Fibroblast of skin of right quadriceps (primary cell): ENCODE measurements at places on chromosomes 11 and 22.

DNA sequence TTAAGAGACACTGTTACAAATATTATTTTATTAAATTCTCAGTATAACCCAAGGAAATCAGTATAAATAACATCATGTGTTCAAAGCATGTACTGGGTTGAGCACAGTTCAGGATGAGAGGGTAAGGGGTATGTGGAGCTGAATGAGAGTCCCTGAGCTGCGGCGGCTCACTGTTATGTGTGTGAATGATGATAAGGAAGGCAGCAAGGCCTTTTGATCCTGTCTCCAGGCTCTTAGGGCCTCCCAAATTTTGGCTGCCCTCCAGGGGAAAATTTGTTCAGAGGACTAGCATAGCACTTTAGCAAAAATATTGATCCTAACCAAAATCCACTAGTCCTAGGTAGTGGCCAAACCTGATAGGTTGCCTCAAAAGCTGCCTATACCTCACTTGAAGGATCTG, 86.1 kb upstream of the SPON1 start:
- no peak for DNase-seq

DNA sequence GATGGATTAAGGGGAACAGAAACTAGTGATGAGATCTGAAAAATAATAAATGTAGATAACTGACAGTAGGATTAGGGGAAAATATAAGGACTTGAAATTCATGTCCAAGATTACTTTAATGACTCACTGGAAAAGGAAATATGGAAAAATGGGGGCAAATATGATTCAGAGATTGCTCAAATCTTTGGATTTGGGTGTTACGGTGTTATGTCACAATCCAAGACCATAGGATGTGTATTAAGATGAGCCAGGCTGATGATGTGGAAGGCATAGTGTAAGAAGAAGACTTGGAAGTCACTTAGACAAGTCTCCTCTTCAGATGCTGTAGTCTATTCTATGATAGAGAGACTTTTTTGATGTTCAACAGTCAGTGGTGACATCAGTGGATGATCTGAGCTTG, 323.7 kb downstream of the LUZP2 start:
- no peak for DNase-seq

GRCh38 chr11:56764976-56765375, 16.5 kb upstream of the OR9G4 start:
- no peak for DNase-seq

DNA sequence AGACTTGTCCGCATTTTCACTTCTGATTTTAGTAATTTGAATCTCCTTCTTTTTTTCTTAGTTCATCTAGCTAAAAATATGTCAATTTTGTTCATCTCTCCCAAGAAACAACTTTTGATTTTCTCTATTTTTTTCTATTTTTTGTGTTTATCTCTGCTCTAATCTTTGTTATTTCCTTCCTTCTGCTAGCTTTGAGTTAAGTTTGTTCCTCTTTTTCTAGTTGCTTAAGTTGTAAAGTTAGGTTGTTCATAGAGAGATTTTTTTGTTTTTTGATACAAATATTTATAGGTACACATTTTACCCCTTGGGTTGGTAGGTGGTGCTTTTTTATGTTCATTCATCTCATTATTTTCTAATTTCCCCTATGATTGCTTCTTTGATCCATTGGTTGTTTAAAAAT, 22.1 kb upstream of the XKR3 start:
- DNase-seq, result no peak

GRCh38 chr11:64232967-64233315, 1.4 kb upstream of the VEGFB start:
- DNase-seq, result no peak

DNA sequence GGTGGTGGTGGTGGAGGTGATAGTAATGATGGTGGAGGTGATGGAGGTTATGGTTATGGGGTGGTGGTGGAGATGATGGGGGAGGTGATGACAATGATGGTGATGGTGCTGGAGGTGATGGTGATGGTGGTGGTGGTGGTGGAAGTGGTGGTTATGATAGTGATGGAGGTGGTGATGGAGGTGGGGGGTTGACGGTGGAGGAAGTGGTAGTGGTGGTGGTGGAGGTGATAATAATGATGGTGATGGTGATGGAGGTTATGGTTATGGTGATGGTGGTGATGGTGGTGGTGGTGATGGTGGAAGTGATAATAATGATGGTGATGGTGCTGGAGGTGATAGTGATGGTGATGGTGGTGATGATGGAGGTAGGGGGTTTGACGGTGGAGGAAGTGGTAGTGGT, 16.9 kb upstream of the WNT7B start:
- DNase-seq, result no peak

DNA sequence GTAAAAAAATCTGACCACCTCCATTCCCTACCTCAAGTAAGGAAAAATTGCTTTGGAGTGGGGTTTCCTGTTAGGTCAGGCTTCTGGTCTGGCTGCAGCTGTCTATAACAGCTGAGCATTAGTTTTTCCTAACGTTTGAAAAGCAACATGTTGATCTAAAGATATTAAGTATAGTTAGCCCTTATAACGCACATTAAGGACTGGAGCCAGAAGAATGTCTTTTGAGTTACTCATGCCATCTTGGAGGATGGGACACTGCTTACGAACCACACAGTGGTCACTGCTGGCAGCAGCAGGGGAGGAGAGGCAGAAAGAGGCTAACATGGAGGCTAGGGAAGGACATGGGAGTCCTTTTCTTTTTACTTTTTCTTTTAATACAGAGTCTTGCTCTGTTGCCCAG, 44.1 kb upstream of the GDPD4 start:
- DNase-seq, result peak; percentile 70

GRCh38 chr22:45996241-45997076, 19.5 kb upstream of the WNT7B start:
- peak; percentile 41 for DNase-seq

GRCh38 chr11:93169950-93170561, 27.7 kb downstream of the SLC36A4 start:
- peak; percentile 5 for DNase-seq

DNA sequence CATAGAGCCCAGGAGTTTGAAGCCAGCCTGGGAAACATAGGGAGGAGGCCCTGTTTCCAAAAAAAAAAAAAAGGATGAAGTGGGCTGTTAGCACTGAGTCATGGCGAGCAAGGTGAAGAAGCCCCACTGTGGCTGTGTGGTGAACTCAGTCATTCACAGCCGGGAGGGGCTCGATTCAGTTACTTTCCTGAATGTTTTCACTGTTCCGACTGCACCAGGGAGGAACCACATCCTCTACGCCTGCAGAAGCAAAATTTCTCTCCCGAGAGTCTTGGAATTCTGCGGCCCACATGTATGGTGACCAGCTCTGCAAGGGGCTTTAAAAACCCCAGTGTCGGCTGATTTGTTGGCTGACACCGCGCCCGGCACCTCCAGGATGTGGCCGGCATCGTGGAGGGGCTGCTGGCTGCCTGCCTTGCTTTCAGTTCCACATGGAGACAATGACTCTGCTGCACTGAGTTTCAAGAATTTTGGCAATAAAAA, 27.8 kb upstream of the GRAMD4 start:
- DNase-seq, result peak; percentile 87

GRCh38 chr11:130892861-130893260, 23.4 kb downstream of the SNX19 start:
- DNase-seq, result no peak

DNA sequence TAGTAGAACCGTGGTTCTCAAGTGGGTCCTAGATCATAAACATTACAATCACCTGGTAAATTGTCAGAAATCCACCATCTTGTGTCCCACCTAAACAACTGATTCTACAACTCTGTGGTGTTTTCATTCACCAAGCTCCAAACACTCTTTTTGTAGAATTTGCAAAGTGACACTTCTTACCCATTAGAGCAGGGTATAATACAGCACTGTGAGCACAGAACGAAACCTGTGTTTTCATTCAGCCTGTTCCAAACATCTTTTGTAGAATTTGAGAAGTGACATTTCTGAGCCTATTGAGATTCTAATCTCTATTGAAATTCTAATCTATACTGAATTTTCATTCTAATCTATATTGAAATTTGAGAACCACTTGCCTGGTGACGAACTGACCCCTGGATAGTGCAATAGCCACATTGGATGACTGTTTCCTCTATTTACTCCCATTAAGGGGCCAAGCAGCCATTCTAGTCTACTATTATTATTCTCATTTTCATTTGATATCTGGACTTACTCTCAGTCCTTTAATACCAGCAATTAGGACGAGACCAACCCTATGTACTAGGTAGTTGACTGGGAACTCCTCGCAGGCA, 616.6 kb downstream of the LRRC4C start:
- no peak for DNase-seq

- DNase-seq, result no peak
These were observed 324.6 kb upstream of the MTNR1B start for GRCh38 chr11:92644595-92645445.

DNA sequence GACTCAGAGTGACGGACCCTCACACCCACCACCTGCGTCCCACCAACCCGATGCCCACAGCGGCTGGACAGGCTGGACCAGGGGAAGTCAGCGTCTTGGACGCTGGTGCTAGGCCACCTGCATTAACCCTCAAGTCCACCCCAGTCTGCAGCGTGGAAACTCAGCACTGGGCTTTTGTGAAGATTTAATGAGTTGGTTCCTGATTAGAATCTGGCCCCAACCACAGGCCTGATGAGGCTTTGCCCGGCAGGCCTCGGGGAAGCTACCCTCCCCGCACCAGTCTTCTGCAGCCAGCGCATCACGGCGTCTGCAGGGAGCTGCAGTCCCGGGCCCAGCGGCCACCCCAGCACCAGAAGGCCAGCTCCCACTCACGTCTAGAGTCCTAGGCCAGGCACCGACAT, 101.0 kb downstream of the BRD1 start:
- DNase-seq, result no peak

- no peak for DNase-seq
These were observed 640.2 kb downstream of the LRRC4C start for GRCh38 chr11:40819230-40819629.

DNA sequence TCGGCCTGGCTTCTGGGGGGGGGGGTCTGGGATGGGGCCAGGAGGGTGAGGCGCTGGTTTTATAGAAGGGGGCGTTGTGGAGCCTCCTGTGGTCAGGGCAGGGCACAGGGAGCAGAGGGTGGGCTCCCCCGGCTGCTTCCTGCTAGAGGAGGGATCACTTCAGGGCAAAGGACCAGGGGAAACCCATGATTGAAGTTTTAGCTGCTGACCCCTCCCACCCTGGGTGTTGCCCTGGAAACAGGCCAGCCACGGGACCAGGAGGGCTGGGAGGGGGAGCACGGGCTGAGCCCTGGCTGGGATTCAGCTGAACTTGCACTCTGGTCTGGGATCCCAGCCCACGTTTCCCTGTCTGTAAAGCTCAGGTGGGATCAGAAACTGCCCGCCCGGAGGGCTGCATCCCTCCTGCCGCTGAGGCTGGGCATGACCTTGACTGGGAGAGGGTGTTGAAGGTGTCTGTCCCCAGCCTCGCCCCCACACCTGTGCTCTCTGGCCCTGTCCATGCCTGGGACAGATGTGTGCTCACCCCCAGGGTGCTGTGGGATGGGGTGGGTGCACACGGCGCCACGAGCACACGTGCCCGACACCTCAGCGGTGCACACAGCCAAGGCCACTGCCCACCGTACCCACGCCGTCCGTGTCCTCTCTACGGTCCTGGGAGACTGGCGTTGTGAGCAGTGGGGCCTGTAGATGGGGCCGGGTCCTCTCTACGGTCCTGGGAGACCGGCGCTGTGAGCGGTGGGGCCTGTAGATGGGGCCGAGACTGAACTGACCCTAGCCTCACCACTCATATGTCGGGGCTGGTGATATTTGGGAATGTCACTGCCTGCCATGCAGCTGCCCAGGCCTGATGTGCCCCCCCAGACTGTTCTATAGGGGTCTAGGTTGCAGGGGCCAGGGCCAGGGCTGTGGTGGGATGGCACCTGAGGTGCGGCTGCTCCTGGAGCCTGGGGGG, 2.3 kb downstream of the TSPAN4 start:
- peak; percentile 87 for DNase-seq

GRCh38 chr11:9680028-9680427, 16.2 kb downstream of the SWAP70 start:
- DNase-seq, result no peak

DNA sequence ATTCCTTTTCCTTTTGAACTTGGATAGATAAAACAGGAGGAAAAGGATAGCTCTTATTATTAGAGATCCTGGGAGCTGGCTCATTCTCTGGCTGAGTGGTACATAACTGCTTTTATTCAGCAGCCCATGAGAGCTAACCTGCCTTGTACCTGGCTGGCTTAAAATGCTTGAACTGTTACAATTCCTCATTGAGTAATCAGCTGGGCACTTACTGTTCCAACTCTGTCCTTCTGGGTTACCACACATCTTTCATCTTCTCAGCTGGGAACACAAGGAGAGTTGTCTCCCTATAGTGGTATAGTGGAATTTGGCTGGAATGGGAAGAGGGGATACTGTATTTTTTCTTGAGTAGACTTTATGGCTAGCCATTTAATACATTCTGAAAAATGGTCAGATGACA, 39.8 kb upstream of the SPTBN2 start:
- no peak for DNase-seq

DNA sequence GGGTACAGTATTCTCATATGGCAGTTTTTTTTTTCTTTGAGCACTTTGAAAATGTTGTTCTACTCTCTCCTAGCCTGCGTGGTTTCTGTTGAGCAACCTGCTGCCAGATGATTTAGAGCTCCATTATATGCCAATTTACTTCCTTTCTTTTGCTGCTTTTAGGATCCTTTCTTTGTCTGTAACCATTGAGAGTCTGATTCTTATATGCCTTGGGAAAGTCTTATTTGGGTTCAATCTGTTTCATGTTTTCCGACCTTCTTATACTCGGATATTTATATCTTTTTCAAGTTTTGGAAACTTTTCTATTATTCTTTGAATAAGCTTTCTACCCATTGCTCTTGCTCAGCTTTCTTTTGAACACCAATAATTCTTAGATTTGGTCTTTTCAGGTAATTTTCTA, 138.1 kb upstream of the RAG2 start:
- no peak for DNase-seq

DNA sequence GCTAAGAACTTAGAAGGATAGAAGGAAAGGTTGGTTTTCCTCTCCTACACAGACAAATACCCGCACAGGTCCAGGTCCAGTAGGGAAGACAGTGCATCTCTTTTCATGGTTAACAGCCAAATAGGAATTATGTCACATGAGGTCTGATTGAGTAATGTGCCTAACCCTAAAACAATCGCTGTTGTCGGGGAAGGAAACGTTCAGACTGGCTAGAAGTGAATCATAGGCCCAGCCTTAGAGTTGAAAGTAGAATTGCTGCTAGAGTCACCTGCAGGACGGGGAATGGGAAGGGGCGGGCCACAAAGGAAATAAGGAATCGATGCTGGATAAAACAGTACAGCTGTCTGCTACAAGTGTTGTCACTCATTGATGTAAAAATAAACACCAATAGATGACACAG, 12.4 kb upstream of the HTATIP2 start:
- no peak for DNase-seq

GRCh38 chr11:128415539-128415938, 171.8 kb downstream of the ETS1 start:
- peak; percentile 41 for DNase-seq
